Muscle of leg (tissue), 16 donors: ENCODE measurements at places on chromosomes 13 and 19. TPM values are rescaled to one million over a fixed set of nuclear protein-coding genes. Genes with fewer than 3 reads are reported as not detected.

DNA sequence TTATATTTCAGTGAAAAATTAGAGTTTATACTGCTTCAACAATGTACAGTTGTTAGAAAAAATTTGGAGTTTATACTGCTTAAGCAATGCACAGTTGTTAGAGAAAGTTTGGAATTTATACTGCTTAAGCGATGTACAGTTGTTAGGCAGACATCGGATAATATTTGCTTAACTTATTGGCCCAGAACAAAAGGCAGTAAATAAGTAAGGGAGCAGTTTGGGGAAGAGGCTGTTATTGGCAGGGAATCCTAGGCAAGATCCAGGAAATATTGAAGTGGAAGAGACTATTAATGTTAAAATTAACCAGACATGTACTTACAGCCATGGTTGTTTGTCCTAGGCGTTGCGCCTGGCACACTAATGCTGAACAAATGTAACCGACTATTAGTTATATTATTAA, 166.9 kb downstream of the GPC5 start:
- peak; percentile 91 for DNase-seq

DNA sequence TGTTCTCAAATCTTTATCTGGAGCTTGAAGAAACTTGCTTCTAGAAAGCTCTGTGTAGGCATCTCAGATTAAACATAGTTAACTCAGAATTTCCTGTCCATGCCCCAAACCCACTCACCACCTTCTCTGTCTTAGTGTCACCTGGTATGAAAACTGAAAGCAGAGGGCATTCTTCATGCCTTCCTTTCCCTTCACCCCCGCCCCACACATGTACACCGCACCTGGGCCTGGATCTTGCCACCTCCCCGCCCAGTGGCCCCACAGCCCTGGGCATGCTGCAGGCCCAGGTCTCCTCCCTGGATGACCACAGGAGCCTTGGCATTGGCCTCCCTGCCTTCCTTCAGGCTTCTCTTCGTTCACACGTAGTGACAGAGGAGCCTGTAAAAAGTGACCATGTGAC, 15.8 kb downstream of the CFAP97D2 start:
- DNase-seq, result no peak

The ZNF99 gene
- 0.12 TPM for polyA plus RNA-seq

- peak; percentile 69 for DNase-seq
Measured at GRCh38 chr13:64471916-64472315, 2758.2 kb downstream of the PCDH9 start.

The UNC13A gene
- polyA plus RNA-seq, result 0.12 TPM

DNA sequence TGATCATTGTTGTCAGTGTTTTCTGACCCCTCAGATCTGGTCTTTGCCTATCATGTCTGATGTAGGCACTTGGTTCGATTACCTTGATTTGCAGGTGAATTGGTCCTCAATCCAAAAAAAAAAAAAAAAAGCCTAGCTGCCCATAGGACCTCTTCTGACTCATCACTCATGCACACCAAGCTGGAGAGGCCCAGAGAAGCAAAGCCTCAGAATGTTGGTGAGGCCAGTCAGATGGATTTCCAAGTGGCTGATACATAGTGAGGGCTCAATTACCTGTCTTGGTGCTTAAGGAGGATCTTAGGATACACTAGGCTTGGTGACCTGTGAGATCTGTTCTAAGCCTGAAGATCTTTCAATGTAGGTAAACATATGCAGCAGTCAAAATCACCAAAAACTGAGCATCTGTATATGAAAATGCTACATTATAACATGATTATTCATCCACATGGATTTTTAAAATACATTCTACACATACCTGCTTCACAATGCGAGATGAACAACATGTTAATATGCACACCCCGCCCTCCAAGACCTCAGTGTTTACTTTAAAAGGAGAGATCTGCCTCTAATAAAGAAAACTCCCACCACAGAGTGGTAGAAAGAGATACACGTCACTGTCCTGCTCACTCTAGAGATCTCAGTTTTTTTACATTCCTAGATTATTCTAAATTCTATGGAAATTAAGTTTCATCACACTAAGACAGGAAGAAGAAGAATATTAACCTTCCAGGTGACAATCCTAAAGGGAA, 79.9 kb upstream of the RAP2A start:
- no peak for DNase-seq

- DNase-seq, result no peak
Measured at GRCh38 chr13:46476174-46476573, 76.8 kb upstream of the LRCH1 start.

DNA sequence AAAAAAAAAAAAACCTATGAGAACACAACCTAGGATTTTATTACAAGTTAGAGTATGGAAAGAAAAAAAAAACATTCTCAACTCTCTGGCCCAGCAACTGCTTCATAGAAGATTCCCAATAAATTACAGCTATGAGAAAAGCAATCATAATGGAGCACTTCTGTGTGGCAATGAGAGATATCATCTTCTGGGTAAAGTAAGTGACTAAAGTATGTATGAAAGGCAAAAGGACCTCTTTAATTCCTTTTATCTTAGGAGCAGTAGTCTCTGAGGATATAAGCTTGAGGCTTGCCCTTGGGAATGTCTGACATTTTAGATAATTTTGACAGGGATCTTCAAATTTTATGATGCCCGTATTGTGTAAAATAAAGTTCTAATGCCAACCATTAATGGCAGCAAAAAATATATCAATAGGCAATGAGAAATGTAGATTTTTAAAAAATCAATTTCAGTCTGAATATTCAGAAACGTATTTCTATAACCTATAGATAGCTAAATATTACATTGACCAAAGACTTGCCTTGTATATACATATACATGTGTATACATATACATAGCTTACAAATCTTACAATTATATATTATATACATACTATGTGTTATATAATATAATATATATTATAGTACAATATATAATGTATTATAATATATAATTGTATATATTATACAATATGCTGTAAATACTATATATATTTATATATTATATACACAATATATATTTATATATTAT, 823.9 kb upstream of the SLITRK1 start:
- DNase-seq, result no peak

DNA sequence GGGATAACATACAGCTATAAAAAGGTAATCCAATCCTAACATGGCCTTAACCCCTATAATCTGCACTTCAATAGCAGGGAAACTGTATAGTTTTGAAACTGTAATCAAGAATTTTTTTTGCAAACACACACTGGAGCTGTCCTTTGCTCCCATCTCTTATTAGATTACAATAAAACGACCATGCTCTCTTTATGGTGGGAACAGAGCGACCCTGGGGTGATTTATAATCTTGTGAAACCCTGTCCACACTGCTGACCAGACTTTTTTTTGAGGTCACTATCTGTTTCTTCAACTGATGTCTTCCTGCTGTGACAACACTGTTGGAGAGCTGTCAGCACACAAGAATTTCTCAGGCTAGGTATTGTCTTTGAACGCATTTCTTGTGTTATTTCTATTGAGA, 35.3 kb downstream of the DACH1 start:
- DNase-seq, result no peak

- no peak for DNase-seq
Measured at GRCh38 chr13:102598061-102598460, 1.3 kb downstream of the TPP2 start.

DNA sequence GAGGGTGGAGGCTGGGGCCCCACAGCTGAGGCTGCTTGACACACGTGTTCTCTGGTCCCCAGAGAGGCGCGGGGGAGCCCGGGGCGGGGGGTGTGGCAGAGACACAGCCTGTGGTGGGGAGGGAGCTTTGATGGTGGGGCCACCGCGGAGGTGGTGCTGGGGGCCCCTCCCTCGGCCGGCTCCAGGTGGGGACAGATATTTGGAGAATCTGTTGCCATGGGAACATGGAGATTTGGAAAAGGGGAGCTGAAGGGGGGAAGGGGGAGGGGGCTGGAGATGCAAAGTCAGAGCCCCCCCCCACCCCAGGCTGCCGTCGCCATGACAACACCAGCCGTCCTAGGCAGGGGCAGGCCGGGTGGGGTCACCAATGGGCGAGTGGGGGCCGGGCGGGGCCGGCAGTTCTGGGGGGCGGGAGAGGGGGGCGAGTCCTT, 1.2 kb downstream of the PRKCG start:
- peak; percentile 19 for DNase-seq

- no peak for DNase-seq
Measured at GRCh38 chr13:101258071-101258470, 158.2 kb downstream of the NALCN start.

DNA sequence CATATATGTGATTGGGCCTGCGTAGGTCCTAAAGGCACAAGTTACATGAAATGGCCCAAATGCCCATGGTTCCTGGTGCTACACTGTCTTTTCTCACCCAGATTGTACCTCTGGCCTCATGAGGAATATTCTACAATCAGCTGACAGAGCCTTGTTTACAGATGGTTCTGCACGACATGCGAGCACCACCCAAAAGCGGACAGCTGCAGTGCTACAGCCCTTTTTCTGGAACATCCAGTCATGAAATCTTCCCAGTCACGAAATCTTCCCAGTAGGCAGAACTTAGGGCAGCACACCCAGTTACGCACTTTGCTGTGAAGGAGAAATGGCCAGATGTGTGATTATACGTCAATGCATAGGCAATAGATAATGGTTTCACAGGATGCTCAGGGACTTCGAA, 7.7 kb upstream of the ELF1 start:
- peak; percentile 18 for DNase-seq

The APOC4 gene
- not detected for polyA plus RNA-seq

- peak; percentile 85 for DNase-seq
Measured at GRCh38 chr19:15177269-15178116, 23.3 kb downstream of the NOTCH3 start.

- no peak for DNase-seq
Measured at GRCh38 chr13:22828081-22828480, 352.7 kb upstream of the SGCG start.

GRCh38 chr13:47327861-47328260, 431.0 kb upstream of the HTR2A start:
- no peak for DNase-seq

The PROZ gene
- 0.16 TPM for polyA plus RNA-seq

DNA sequence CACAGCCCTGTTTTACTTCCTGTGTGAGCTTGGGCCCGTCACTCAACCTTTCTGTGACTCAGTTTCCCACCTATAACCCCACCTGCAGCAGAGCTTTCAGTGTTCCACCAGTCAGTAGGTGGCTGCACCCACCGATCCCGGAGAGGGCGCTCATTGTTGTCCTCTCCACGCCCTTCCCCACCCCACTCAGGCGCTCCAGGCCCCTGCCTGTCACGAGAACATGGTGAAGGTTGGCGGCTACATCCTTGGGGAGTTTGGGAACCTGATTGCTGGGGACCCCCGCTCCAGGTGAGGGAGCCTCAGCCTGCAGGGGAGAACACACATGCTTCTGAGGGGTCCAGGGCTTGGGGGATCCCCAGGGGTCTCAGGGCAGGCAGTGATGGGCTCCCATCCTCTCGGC, 12.3 kb downstream of the FUZ start:
- no peak for DNase-seq

GRCh38 chr13:37427843-37428494, 170.6 kb downstream of the POSTN start:
- no peak for DNase-seq

The KLK10 gene
- 0.11 TPM for polyA plus RNA-seq

DNA sequence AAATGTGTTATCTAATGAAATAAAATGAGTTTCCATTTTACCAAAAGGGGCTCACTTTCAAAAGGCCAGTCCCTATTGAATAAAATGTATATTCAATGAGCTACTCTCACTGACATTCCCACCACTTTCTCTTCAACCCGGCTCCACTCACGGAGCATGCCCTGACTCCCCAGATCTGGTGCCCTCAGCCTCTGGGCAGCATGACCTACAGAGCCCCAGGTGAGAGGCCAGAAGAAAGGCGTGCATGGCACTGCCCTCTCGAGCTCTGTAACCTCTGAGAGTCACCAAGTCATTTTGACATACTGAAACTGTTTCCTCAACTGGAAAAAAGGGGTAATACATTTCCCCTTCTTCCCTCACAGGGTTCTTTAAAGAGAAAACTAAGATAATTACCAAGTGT, 25.2 kb upstream of the SIAH3 start:
- DNase-seq, result no peak

GRCh38 chr19:54436031-54436523, 12.9 kb upstream of the LENG8 start:
- DNase-seq, result peak; percentile 35

DNA sequence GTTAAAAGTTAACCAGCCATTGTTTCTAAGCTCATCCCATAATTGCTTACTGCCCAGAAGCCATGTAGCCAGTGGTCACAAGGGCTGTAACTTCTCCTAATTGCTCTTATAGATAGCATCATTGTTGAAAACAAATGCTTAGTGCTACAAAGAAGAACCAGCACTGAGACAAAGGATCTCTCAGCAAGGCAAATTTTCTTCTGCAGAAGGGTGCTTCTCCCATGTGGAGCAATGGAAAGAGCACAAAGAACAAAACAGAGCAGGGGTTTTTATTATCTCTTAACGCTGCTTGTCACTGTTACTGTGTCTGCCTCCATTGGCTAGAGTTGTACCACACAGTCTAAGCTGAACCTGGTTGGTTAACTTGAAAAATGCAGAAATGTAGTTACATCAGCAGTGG, 1036.8 kb downstream of the UQCRFS1 start:
- DNase-seq, result no peak

The METTL21C gene
- 19.1 TPM for polyA plus RNA-seq

GRCh38 chr13:85654227-85654626, 145.0 kb downstream of the SLITRK6 start:
- DNase-seq, result no peak

The ADAMTSL5 gene
- polyA plus RNA-seq, result 15.1 TPM

GRCh38 chr13:66532146-66532545, 698.0 kb downstream of the PCDH9 start:
- peak; percentile 20 for DNase-seq

The RFX1 gene
- 6.8 TPM for polyA plus RNA-seq

DNA sequence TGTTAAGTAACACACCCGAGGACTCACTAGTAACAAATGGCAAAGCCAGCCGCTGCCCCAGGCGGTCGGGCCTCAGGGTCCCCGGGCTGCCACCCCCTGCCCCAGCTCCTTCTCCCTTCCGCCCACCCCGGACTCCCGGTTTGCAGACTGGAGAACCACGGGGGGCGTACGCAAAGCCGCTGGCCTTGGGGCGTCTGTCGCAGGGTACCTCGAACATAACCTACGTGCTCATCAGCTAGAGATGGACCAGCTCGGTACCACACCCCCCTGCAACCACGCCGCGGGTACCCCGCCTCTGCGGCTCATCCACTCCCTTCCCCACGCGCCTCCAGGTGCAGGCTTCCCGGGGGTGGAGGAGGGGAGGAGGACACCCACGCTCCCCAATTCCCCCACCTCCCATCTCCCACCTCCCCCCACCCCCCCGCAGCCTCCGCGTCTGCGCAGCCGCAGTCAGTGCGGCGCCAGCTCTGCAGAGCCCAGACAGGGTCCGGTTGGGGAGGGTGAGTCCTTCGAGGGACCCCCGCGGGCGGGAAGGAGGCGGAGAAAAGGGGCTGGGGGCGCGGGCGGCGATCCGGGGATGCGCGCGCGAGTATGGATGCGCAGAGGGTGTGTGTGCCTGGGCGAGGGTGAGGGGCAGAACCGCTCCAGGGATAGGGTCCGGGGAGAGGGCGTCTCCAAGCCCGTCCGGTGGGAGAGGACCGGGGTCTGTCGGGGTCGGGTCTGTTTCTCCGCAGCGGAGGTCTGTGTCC, at the start of gene SMIM17:
Gene SMIM17, plus strand, starts transcription at position 449 of the 749 bp plus-strand sequence. CDS start 2,509 bp downstream, outside the sequence.
- DNase-seq, result no peak

DNA sequence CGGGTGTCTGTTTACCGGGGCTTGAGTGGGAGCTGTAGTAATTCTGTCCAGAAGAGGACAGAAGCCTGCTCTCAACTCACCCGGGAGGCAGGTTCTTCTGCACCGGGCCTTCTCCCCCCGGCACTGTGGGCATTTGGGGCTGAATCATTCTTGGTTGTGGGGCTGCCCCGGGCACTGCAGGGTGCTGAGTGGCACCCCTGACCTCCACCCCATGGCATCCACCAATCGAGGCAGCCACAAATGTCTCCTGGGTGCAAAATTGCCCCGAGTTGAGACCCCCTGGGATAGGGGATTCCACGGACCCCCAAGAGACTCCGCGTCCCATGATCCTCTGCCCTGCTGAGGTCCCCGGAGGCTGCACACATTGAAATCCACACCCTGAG, 68.8 kb downstream of the GNG7 start:
- DNase-seq, result no peak
